ENCODE measurements at places on chromosomes 1 and 21. TPM values are rescaled to one million over a fixed set of nuclear protein-coding genes. Genes with fewer than 3 reads are reported as not detected.

The PDC gene
- total RNA-seq = not detected

The NBPF4 gene
- not detected for total RNA-seq

The MXRA8 gene
- not detected for total RNA-seq

The SCYL3 gene
- total RNA-seq = 8.0 TPM

The NFASC gene
- total RNA-seq = under 0.01 TPM

The KCNC4 gene
- 1.0 TPM for total RNA-seq

The S100A3 gene
- 0.38 TPM for total RNA-seq

The LAX1 gene
- under 0.01 TPM for total RNA-seq

The FAM78B gene
- 0.38 TPM for total RNA-seq

The CELA2A gene
- total RNA-seq = not detected

The ZNF644 gene
- 35.9 TPM for total RNA-seq

The SPRR5 gene
- total RNA-seq = not detected

The NBPF6 gene
- total RNA-seq = not detected

The KIAA1614 gene
- total RNA-seq = 4.0 TPM

The ANGPTL3 gene
- not detected for total RNA-seq

The GFI1 gene
- not detected for total RNA-seq

The ANKRD35 gene
- total RNA-seq = under 0.01 TPM

The NEGR1 gene
- total RNA-seq = 0.64 TPM

The SZRD1 gene
- total RNA-seq = 32.2 TPM

The NBPF10 gene
- 0.51 TPM for total RNA-seq

The MSH4 gene
- 0.13 TPM for total RNA-seq

The OR2T33 gene
- not detected for total RNA-seq

The REG4 gene
- not detected for total RNA-seq

The SMPDL3B gene
- 0.26 TPM for total RNA-seq

The FAM163A gene
- 0.51 TPM for total RNA-seq

The BRINP2 gene
- total RNA-seq = not detected

The FAM72B gene
- 2.3 TPM for total RNA-seq

The NLRP3 gene
- total RNA-seq = not detected

The TAL1 gene
- 77.9 TPM for total RNA-seq

The RABGAP1L gene
- 25.4 TPM for total RNA-seq

The SLC22A15 gene
- total RNA-seq = not detected

The GPR37L1 gene
- total RNA-seq = not detected

The PRDM15 gene
- 2.8 TPM for total RNA-seq

The OR2T29 gene
- not detected for total RNA-seq

The RPTN gene
- not detected for total RNA-seq

The KCND3 gene
- 0.13 TPM for total RNA-seq

The HES4 gene
- total RNA-seq = 54.1 TPM

The GPR153 gene
- 0.90 TPM for total RNA-seq

The TRNAU1AP gene
- 20.7 TPM for total RNA-seq

The LIN28A gene
- total RNA-seq = not detected

The IPO13 gene
- 10.9 TPM for total RNA-seq

The CYP4X1 gene
- 3.4 TPM for total RNA-seq

The OR13G1 gene
- not detected for total RNA-seq

The PIP5K1A gene
- 44.3 TPM for total RNA-seq

The ZNF670 gene
- total RNA-seq = 6.2 TPM

The ETS2 gene
- total RNA-seq = 20.9 TPM

The EPHB2 gene
- 26.6 TPM for total RNA-seq

The BSND gene
- not detected for total RNA-seq

The GAS5 gene
- 307 TPM for total RNA-seq

The GJA4 gene
- total RNA-seq = 70.5 TPM

The CATSPER4 gene
- not detected for total RNA-seq

The C1orf185 gene
- total RNA-seq = not detected

The MIA3 gene
- 20.8 TPM for total RNA-seq

The SHISA4 gene
- 6.2 TPM for total RNA-seq

The CHIT1 gene
- total RNA-seq = not detected

The DNASE2B gene
- not detected for total RNA-seq

The NOTCH2 gene
- total RNA-seq = 22.5 TPM

The RIPK4 gene
- 1.8 TPM for total RNA-seq

The SEC22B gene
- total RNA-seq = 22.0 TPM

Measured in dermis microvascular lymphatic vessel endothelial cell (primary cell).